NCI-H1092 treated with DMSO at 0.1 percent for 48 hours (cell line): ENCODE measurements at places on chromosomes 3 and 15.

DNA sequence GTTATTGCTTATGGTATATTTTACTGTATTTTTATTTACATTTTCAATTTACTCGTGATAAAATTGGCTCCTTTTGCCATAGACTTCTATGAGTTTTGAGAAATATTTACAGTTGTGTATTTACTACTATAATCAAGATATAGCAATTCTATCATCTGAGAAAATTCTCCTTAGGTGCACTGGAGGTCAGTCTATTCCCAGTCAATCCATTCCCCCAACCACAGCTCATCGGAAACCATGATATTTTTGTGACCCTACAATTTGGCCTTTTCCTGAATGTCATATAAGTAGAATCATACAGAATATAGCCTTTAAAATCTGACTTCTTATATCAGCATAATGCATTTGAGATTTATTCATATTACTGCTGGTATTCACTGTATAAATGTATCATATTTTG is 114.7 kb upstream of the LRTM1 start:
- no peak for DNase-seq

DNA sequence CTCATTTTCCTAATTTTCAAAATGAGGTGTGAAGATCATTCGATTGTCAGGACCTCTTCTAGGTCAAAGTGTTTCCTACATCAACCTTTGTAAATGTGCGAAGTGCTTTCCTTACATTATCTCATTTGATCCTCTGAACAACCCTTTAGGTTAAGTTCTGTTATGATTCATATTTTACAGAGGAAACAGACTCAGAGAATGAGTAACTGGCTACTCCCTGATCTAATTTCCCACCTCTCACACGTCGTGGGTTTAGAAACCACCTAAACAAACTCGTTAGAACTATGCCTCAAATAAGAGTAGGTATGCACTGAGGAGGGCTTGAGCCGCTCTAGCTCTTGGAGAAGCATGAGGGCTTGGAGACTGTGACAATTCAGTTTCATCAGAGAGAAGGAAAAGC is 148.6 kb downstream of the CD47 start:
- no peak for DNase-seq

GRCh38 chr3:40930131-40930538 is 269.2 kb upstream of the CTNNB1 start:
- no peak for DNase-seq

DNA sequence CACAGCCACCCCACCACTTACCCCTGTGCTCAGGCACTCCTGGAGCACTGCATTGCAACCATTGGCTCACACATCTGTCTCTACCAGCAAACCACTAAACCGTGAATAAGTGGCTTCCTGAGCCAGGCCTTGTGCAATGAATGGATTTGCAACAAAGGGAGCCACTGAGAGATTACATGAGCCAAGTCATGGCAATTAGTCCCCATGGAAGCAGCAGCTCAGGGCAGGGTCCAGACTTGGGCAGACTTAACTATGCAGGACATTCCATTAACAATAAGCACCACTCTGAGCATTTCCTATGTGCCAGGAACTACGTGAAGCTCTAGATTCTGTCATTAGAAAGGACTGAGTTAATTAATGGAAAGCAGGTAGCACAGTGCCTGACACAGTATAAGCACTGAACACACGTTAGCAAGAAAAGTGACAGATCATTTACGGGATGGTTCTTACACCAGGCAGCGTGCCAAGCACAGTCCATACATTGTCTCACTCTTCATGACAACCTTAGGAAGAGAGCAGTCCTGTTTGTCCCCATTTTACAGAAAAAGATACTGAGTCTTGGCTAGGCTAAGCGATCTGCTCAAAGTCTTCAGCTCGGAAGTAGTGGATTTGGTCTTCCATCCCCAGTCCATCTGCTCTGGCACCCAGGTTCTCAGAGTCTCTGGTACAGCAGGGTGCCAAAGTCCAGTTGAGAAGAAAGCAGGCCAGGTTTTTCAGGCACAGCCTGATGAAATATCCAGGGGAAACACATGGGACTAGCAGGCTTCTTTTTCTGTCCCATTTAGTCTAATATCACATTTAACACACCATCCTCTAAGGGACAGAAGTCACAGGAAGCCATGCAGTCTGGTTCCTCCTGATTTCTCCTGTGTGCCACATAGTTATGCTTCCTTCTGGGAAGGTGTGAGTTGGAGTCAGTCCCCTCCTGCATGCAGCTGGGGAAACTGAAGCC is 44.1 kb downstream of the LIPC start:
- peak; percentile 92 for DNase-seq

DNA sequence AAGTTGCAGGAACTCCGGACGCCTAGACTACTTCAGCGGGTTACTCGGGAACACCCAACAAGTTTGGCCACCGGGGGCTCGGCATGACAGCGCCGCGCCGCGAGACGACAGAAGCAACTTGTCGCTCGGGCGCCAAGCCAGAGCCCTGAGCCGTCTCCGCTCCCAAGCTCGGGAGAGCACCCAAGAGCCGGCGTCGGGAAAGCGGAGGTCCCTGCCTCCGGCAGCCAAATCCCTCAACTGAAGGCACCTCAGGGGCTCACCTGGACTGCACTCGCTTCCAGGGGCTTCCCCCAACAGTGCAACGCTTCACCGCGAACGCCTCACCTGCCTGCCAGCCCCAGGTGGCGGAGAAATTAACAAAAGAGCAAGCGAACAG is 640 bp downstream of the MB21D2 start:
- peak; percentile 68 for DNase-seq

- DNase-seq = no peak
Measured at GRCh38 chr15:93190238-93190637, 101.2 kb upstream of the RGMA start.

DNA sequence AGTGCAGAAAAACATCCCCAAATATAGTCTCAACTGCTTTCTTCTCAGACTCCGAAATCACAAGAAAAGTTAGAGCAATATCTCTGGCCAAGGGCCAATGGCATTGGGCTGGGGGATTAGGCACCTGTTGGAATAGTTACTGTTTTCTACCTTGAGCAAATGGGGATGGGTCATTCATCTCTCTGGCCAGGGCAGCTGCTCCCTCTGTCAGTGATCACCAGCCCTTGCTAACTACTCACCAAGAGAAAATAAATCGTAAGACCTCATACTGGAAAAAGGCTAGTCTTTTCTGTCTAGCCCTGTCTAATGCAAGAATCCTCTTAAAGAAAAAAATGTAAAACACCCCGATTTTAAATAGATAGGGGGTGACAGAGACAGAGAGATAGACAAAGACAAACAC is 10.9 kb downstream of the CERS3 start:
- no peak for DNase-seq

DNA sequence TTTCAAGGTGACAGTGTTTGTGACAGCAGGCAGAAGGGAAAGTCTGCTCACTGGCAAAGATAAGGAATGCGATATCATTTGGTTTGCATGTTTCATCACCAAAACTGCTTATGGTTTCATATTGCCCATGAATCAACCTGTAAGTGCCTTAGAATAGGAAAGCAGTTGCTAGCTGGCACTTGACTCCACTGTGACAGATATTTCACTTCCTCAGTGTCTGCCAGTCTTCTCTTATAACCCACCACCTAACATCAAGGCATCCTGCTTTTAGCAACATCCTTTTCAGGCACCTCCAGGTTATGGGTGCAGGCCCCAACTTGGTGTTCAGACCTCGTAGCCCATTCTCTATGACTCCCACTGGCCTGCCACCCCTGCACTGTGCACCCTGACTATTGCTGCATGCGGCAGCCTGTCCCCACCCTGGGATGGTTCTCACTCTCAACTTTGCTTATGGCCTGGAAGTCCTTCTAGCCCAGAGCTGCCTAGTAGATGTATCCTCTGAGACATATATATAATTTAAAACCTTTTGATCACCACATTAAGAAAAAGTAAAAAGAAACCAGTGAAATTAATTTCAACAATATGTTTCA is 154.4 kb upstream of the RARB start:
- no peak for DNase-seq

DNA sequence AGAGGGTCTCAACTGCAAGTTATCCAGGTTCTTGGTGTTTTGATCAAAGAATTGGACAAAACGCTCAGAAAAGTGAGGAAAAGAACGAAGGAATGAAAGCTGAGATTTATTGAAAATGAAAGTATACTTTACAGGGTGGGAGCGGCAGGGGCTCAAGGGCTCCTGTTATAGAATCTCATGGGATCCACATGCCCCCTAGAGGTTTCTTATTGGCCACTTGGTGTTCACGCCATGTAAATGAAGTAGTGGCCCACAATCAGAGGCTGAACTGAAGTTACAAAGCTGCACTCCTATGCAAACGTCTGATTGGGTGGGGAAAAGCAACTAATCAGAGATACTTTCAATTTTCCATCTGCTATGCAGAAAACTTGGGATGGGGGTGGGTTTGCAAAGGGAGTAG is 216.7 kb downstream of the PTPRG start:
- no peak for DNase-seq

DNA sequence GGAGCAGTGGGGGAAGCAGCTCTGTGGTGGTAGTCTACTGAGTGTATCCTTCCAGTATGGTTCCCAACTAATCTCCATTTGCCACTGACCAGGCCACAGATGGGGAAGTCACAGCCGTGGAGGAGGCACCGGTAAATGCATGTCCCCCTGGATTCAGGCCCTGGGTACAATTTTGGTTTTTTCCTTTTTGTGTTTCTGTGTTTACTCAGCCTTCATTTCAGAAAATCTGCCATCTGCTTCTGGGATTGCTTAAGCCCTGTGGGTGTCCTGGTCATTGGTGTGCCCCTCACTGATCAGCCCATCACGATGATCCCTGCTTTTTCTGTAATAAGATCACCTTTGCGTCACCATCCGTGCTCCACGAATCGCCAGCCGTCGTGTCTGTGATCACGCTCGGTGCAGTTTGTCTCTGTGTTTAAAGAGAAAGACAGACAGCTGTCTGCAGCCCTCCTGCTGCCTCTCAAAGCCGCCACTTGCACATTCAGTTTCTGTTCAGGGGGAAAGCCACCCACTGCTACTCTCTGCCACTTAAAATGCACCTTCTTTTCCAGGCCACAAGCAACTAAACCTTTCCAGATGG is 68.9 kb downstream of the DNASE1L3 start:
- no peak for DNase-seq

GRCh38 chr3:194324823-194325327 is 26.3 kb downstream of the CPN2 start:
- no peak for DNase-seq

- no peak for DNase-seq
Measured at GRCh38 chr3:126480861-126481260, 5.2 kb upstream of the ZXDC start.

GRCh38 chr15:61299075-61299763 is 70.1 kb upstream of the RORA start:
- no peak for DNase-seq

GRCh38 chr3:118587037-118587741 is 447.5 kb downstream of the IGSF11 start:
- no peak for DNase-seq

DNA sequence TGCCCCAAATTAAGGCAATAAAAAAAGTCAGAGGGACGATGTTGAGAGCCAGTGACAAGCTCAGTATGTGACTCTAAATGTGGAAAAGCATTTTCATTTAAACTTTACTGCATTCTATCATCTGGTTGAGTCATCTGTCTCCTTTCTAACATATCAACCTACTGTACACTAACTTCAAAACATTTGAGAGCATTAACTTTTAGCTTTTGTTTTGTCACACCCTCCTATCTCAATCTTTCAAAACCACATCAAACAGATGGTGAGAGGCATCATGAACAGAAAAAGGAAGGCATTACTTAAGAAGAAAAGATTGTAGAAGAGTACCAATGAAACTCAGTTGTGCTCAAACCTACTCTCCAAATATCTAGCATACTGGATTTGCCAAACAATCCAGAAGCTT is 4.8 kb downstream of the LRRC58 start:
- no peak for DNase-seq

DNA sequence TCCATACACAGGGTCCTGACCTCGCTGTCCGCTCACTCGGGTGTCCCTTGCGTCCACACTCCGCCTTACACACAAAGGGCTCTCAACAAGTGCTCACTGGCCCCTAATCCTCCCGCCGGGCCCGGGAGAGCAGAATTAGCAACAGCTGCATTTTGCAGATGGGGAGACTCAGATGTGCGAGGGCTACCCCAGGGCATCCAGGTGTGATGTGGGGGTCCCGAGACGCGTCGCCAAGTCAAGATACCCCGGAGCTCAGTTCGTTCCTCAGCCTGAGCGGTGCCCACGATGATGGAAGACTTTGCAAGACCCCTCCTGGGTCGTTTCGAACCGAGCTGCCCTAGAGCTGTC is 14.9 kb upstream of the WNT7A start:
- no peak for DNase-seq

DNA sequence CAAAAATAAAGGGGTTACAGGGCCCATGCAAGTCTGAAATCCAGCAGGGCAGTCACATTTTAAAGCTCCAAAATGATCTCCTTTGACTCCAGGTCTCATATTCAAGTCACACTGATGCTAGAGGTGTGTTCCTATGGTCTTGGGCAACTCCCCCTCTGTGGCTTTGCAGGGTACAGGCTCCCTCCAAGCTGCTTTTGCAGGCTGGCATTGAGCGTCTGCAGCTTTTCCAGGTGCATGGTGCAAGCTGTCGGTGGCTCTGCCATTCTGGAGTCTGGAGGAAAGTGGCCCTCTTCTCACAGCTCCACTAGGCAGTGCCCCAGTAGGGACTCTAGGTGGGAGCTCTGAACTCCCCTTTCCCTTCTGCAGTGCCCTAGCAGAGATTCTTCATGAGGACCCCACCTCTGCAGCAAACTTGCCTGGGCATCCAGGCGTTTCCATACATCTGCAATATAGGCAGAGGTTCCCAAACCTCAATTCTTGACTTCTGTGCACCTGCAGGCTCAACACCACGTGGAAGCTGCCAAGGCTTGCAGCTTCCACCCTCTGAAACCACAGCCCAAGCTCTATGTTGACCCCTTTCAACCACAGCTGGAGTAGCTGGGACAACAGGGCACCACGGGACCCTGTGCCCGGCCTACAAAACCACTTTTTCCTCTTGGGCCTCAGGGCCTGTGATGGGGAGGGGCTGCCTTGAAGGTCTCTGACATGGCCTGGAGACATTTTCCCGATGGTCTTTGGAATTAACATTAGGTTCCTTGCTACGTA is 80.1 kb upstream of the PLSCR5 start:
- DNase-seq = no peak

GRCh38 chr3:127391436-127392155 is 103.8 kb upstream of the PRR20G start:
- DNase-seq = no peak

DNA sequence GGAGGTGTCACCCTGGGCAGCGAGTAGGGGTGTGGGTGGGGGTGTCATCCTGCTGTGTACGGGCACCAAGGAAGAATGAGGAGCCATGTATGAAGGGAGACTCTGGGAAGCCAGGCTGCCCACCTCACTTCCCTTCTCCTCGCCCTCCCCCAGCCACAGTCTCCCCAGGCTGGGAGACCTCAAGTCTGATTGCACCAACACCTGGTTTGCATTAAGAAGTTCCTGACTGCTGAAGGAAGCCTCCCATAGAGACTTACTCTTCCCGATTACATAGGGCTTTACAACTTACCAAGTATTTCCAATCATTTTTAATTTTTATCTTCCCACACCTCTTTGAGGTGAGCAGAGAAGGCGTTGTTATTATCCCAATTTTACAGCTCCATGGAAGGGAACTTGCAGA is 29.5 kb upstream of the SMAD3 start:
- no peak for DNase-seq

DNA sequence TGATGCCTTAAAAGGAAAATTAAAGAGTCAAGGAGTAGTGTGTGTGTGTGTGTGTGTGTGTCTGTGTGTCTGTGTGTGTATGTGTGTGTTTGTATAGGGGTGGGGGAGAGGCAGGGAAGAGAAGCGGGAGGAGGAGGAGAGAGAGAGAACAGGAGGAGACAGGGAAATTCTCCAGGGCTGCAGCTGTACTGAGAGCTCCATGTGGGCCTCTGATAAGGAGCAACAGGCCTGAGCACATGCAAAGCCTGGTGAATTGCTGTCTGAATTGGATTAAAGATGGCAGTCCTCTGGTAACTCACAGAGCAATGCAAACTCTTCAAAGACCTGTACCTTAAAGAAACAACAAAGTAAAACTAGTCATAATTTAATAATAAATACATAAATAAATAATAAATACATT is 70.6 kb downstream of the SEMA6D start:
- DNase-seq = no peak
